GM20000 (cell line): ENCODE measurements at places on chromosomes 5 and 9.

- no peak for DNase-seq
Measured at GRCh38 chr9:136264031-136264430, 18.4 kb upstream of the QSOX2 start.

GRCh38 chr5:111514087-111514486 lies 1.8 kb upstream of the STARD4 start:
- DNase-seq, result no peak

- DNase-seq, result no peak
Measured at GRCh38 chr9:91047993-91048607, 246.5 kb downstream of the SYK start.

DNA sequence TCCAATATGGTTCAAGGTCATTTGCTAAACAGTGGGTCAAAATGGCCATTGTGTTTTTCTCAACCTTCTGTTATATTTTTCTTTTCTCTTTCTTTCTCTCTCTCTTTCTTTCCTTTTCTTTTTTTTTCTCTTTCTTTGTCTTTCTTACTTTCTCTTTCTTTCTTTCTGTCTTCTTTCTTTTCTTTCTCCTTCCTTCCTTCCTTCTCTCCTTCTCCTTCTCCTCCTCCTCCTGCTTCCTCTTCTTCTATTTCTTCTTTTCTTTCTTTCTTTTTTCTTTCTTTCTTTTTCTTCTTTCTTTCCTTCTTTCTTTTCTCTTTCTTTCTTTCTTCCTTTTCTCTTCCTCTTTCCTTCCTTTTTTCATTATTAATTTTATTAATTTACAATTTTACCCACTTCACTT lies 619.5 kb downstream of the IRX1 start:
- DNase-seq, result no peak

DNA sequence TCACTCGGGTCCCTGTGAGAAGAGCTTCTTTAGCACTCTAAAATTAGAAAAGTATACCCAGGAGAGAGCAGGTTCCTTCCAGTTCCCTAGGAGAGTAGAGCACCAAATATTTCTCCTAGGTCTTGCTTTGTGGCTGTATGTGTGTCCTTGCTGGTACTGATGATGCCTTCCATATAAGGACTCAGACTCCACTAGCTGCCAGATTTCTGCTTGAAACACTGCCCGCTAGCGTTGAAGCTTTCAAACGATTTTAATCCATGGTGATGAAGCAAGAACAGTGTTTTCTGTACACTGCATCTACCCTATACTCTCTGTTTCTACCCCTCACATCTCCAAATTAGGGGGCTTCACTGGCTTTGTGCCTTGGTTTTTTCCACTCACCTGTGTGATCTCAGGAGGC lies 2.4 kb upstream of the SMC2 start:
- peak; percentile 17 for DNase-seq

DNA sequence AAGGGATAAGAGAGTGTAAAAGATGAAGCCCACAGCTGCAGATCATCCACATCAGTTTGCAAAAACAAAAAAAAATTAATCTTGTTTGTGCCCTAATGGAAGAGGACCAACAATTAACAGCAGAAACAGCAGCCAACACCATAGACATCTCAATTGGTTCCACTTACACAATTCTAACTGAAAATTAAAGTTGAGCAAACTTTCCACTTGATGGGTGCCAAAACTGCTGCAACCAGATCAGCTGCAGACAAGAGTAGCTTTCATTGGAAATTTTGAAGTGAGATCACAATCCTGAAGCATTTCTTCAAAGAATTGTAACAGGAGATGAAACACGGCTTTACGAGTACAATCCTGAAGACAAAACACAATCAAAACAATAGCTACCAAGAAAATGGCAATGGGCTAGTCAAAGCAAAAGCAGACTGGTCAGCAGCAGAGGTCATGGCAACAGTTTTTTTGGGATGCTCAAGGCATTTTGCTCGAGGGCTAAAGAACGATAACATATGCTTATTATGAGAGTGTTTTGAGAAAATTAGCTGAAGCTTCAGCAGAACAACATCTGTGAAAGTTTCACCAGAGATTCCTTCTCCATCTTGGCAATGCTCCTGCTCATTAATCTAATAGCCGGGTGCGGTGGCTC lies 4.1 kb upstream of the RBM27 start:
- DNase-seq, result no peak

DNA sequence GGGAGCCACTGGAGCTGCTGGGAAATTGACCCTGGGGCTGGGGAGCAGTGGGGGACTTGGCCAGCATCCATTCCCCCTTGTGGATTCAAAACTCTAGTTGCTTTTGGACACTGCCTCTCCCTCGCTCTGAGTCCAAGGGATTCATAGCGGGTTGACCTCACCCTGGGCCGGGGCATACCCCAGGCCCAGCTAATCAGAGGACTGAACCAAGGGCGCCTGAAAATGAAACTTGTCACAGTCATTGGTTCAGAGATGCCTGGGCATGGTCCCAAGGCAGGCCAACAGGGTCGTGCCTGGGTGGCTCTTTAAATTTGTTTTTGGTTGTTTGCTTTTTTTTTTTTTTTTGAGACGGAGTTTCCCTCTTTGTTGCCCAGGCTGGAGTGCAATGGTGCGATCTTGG lies 22.6 kb downstream of the STK10 start:
- DNase-seq, result no peak

DNA sequence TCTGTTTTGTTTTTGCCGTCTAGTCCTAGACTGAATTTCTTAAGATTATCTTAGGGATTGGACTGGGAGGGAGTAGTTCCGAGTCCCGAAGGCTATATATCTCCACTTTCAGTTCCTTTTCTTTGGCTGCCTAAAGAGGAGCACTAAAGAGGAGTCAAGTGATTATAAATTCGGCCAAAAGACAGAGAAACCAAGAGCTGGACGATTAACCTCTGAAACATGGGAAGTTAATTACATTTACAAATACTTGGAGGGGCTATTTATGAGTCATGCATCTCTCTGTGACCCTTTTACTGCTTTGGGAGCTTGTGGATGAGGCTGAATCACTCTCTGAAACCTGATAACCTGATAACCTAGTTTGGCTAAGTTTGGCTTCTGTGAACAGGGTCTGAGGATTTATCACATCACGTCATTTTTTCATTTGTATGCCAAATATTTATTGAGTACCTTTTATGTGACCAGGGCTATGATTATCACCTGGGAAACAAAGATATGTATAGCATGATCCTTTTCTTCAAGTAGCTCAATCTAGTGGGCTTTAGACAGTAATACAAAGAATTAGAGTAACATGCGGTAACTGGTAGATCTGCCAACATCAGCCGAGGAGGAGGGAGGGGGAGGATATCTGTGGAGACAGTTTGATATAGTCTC lies 180.9 kb downstream of the CD180 start:
- DNase-seq, result no peak

DNA sequence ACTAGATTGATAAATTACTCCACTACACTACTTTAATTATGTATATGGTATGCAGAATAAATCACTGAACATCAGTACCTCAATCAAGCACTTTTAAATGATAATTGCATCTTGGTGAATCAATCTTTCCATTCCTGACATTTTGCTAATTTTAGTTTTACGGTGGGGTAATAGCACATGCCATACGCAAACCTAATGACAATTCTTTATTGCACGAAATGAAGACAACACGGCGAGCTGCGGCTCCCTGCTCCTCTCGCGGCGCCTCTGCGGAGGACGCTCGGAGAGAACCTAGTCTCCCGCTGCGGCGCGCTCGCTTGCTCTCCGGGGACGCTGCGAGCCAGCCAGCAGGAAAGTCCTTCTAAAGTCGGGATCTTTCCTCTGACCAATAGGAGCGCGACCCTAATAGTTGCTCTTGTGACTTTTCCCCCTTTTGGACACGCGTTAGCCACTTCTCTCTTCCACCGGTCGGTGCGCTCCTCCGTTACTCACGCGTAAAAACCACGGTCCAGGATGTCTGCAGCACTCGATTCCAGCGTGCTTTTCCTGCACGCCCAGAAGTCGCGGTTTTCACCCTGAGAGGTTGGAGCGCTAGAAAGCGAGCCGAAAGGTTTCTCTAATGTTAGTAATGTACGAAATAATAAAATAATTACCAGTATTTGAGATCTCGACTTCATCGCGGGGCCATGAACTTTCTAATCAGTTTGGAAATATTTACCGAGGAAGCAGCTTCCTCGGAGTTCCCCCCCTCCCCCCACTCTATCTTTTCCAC lies 1.0 kb upstream of the MEF2C start:
- DNase-seq, result peak; percentile 51

- no peak for DNase-seq
Measured at GRCh38 chr9:31799953-31800609, 584.4 kb upstream of the ACO1 start.

GRCh38 chr9:101915482-101915881 lies 177.0 kb upstream of the GRIN3A start:
- DNase-seq, result no peak

DNA sequence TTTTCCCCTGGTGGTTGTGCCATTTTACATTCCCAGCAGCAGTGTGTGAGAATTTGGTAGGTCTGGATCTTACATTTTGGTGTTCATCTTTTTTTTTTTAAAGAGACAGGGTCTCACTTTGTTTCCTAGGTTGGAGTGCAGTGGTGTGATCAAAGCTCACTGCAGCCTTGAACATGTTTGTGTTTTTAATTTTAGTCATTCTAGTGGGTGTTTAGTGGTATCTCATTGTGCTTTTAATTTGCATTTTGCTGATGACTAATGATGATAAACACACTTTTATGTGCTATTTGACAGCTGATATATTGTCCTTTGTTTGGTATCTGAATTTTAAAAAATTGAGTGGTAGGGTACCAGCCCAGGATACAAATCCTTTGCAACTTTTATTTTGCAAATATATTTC lies 53.4 kb upstream of the POMT1 start:
- DNase-seq, result no peak

GRCh38 chr9:101449071-101449721 lies 13.6 kb upstream of the ALDOB start:
- peak; percentile 78 for DNase-seq

GRCh38 chr5:125410537-125411070 lies 664.2 kb upstream of the ZNF608 start:
- no peak for DNase-seq

DNA sequence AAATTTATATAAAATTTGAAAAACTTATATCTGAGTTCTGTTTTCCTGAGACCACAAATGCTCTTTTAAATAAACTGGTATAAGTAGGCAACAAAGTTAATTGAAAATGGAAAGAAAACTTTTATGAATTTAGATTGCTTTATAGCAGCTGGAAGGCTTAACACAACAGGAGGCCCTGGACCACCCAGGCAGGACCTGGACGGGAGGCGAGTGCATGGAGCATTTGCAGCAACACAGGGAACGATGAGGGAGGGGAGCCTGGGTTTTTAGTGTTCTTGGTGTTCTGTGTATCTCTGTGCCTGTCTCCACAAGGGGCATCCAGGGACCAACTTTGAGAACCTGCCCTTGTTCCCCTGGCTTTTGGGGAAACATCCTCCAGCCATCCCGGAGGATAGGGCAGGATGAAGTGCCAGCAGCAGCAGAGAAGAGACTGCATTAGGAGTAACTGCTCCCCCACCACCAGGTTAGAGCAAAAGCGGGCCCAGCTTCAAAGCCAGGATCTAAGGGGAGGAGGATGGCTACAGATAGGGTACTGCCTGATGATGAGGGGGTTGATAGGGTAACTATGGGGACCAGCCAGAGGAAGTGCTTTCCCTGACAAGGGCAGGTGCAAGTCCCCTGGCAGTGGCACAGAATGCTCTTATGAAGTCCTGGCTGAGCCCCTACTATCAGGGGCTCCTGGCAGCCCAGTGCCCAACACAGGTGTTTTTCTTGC lies 6.7 kb upstream of the SPATA31E1 start:
- no peak for DNase-seq

- DNase-seq, result no peak
Measured at GRCh38 chr9:16356196-16356765, 514.2 kb downstream of the BNC2 start.
